NK-92 treated with Interleukin-12 subunit alpha and Interleukin-12 subunit beta, amount 100 ng/mL, for 24 hours (cell line): ENCODE measurements at places on chromosomes 5 and 9.

DNA sequence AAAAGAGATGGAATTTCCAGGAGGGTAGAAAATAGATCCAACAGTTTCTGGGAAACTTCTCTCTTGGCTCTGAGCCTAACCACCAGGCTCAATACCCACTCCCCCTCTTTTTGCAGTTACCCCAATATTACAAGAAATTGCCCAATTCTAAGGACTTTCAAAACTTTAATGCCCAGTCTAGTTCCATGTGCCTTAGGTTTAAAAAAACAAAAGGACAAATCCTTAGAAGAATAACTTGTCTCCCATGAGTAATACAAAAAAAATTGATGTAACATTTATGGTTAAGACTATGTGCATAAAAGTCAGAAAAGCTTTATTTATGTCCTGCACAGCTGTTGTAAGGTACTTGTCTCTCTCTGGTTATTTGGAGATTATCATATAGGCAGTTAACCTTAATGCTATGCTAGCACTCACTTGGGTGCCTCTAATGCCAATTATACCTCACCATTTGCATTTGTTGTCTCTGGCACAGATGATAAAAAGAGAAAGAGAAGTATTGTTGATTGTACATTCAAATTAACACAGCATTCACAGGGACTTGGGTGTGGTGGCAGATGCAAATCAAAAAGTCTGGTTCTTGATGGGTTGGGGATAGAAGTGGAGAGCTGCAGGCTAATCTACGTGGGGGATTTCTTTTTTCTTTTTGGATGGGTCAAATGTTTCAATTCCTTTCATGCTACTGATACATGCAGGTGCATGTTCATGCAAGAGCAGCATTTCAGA, 159.4 kb downstream of the PIK3R1 start:
- DNase-seq = no peak

- no peak for DNase-seq
Measured at GRCh38 chr9:75918154-75918553, 27.7 kb downstream of the PCSK5 start.

DNA sequence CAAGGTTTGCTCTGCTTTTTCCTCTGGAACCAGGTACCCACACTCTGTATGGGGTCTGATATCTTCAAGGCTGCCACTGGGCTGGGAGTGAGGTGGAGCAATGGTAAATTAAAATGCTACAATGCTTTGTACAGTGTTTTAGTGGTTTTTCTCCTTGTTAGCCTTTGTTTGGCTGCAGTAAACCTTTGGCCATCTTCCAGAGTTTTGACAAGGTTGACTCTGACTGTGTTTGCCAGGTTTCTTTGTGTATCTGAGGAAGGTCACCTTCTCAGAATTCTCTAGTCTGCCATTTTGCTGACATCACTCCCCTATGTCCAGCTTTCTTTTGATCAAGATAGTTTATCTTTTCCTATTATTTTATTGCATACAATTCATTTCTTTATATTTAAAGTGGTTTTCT, 11.2 kb downstream of the SPATA31D1 start:
- no peak for DNase-seq

- DNase-seq = no peak
Measured at GRCh38 chr5:90882448-90882847, 323.9 kb downstream of the ADGRV1 start.

- DNase-seq = no peak
Measured at GRCh38 chr5:169218176-169218575, 82.8 kb downstream of the SLIT3 start.

GRCh38 chr5:83925321-83925954, 204.8 kb upstream of the HAPLN1 start:
- DNase-seq = no peak

- no peak for DNase-seq
Measured at GRCh38 chr5:15669826-15670225, 169.8 kb downstream of the FBXL7 start.

DNA sequence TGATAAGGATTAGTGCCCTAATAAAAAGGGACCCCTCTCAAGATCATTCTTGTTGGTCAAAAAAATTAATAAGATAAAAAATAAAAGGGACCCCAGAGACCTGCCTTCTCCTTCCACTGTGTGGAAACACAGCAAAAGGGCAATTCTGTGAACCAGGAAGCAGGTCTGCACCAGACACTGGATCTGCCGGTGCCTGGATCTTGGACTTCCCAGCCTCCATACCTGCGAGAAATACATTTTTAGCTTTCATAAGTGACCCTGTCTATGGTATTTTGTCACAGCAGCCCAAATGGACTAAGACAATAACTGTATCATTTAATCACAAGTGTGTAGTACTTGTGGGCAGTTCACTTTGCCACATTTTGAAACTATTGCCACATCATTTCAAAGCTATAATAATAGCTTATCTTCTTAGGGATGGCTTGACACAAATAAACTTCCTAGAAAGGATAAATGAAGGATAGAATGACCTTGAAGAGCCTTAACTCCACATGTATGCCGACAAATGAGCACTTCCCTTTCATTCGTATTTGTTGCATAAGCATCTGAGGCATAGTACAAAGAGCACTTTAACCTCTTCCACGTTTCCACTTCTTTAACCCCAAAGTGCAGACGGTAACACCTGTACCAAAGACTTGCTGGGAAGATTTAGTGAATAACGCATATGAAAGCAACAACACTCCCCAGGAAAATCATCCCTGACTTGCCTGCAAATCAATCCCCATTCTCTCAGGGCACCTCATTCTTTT, 336.5 kb downstream of the RFX3 start:
- no peak for DNase-seq

- DNase-seq = no peak
Measured at GRCh38 chr5:180382926-180383325, 29.8 kb upstream of the GFPT2 start.

GRCh38 chr9:126407114-126407870, 80.7 kb downstream of the MVB12B start:
- no peak for DNase-seq

DNA sequence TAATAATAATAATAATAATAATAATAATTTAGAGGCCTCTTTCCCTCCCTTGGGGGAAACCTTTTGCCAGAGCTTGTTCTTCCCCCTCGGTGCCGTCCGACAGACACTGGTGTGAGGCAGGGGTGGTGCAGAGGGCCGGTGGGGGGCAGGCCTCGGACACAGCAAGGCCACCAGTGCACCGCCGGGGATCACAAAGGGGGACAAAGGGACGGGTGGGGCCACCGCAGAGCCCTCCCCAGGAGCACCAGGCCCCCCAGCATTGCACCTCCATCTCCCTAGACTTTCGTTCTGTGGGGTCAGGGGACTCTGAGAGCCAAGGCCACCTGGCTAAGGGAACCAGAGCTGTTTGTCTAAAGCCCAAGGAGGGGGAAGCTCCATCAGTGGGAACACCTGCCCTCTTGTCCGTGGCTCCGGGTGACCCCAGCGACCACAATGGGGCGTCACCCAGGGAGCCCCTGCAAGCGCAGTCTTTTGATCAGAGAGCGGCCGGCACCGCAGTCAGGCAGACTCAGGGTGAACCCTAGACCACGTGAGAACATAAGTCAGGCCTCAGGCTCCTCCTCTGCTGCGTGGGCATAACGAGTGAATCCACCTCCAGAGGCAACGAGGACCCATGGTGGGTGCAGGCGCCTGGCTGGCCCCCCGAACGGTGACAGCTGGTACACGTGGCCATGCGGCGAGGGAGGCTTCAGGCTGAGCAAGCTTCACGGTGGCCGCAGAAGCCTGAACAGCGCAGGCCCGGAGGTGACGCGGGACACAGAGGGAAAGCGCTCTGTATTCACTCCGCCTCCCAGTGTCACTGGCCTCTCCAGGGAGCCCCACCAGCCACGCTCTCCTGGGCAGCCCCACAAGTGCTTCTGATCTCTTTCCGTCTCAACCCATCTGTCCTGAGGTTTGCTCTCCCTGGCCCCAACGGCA, 12.0 kb upstream of the QSOX2 start:
- DNase-seq = no peak

GRCh38 chr5:122015471-122015870, 53.7 kb downstream of the SRFBP1 start:
- no peak for DNase-seq

GRCh38 chr9:22141908-22142307, 132.8 kb upstream of the CDKN2B start:
- peak; percentile 10 for DNase-seq

DNA sequence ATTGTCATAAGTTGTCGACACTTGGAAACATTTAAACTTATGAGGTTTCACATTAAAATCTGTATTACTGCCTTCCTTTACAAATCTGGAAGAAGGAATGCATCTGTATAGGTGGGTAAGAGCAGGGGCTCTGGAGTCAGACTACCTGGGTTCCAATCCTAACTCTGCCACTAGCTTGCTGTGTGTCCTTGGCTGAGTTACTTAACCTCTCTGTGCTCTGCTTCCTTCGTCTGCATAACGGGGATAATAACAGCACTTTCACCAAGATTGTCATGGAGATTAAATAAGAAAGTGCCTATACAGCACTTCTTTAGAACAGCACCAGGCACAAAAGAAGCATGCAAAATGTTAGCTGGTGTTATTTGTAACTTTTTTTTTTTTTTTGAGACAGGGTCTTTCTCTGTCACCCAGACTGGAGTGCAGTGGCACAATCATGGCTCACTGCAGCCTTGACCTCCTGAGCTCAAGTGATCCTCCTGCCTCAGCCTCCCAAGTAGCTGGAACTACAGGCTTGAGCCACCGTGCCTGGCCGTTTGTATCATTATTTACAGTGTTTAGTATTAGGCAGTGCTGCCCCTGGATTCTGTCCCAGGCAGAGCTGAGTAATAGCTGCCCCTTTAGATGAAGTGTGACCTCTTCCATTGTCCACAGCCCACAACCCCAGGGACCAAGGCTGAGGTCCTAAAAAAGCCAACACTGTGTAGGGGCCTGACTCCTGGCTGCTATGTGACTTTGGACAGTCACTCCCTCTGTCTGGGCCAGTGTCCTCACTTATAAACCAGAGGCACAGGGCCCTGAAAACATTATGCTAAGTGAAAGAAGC, 25.4 kb upstream of the TTLL11 start:
- DNase-seq = no peak

- DNase-seq = no peak
Measured at GRCh38 chr5:76660360-76660759, 37.2 kb upstream of the F2RL2 start.

GRCh38 chr5:150694612-150695011, 6.2 kb downstream of the RBM22 start:
- DNase-seq = no peak

- no peak for DNase-seq
Measured at GRCh38 chr5:8848997-8849594, 696.8 kb downstream of the SEMA5A start.

DNA sequence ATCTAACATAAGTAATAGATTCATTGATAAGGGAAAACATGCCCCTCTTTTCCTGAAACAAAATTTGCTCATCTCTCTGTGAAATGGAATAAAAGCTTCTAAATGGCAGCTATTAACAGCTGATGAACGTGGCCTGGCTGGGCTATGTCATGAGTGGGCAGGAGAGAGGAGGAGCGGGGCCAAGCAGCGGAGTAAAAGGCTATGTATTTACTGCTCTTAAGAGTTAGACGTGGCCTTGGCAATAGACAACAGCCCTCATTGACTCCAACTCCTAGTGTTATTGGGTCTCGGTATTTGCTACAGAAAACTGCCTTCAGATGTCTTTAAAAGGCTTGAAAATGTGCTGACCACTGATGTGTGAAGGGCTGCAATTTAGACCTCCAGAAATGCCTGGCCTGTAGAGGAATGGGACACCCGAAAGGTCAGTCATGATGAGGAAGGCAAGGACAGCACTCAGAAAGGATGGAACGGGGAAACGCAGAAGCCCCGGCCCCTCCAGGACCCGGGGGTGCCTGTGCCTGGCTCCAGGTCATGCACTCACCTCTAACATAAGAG, 116.8 kb downstream of the PDZD2 start:
- no peak for DNase-seq

- DNase-seq = no peak
Measured at GRCh38 chr9:116792271-116792670, 105.2 kb downstream of the TRIM32 start.

- no peak for DNase-seq
Measured at GRCh38 chr5:124935065-124935464, 188.6 kb upstream of the ZNF608 start.

DNA sequence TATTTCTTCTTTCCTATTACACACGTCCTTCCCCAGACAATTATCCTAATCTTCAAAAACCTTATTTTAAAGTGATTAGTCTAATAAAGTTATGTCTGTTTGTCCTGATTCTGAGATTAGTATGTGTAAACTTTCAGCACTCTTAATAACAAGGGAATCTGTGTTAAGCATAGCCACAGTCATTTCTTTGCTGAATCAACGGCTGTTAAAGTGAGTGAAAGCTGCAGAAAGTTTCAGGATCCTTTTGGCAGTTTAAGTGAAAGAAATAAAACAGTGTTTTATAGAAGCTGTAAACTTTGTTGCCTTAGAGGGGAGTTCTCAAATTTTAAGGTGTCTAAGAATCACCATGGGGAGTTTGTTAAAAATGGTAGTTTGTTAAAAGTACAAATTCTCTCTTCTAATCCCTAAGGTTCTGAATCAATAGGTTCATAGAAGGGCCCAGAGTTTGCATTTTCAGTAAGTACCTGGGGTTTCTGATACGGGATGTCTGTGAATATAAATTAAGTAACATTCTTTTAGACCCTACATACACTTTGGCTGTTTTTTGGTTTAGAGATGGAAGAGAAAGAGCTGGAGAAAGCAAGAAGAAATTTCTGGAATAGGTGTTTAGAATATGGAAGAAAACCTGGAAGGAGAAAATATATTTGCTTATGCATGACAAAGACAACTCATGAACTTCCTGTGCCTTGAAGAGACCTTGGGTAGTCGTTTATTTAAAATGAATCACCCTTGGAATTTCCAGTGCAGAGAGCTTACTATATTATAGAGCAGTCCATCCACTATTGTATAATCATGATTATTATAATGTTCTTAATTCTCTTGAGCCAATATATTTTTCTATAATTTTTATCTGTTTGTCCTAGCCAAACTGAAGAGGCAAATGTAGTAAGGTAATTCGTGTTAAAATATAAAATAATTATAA, 45.7 kb downstream of the SCAMP1 start:
- no peak for DNase-seq

DNA sequence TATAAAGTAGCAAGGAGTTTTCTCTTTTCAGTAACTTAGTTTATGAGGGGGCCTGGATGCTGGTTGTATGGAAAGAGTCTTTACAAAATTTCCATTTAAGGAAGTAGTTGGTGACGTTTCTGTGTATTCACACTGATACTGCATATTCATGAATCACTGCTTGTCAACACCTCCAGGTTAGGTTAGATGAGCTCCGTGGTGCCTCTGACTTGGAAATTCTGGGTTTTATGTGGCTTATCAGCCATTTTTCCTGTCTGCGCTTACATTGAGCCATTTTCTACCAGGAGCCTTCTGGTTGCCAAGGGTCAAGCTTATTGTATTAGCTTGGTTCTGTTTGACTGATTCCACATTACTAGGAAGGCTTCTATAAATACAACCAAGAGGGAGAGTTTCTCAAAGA, 128.3 kb downstream of the SLC28A3 start:
- no peak for DNase-seq
